ENCODE measurements at places on chromosomes 2 and 18. TPM values are rescaled to one million over a fixed set of nuclear protein-coding genes. Genes with fewer than 3 reads are reported as not detected.

The SCYGR3 gene
- total RNA-seq: not detected

The LCT gene
- 0.07 TPM for total RNA-seq

The GKN2 gene
- total RNA-seq: not detected

The TM4SF20 gene
- not detected for total RNA-seq

DNA sequence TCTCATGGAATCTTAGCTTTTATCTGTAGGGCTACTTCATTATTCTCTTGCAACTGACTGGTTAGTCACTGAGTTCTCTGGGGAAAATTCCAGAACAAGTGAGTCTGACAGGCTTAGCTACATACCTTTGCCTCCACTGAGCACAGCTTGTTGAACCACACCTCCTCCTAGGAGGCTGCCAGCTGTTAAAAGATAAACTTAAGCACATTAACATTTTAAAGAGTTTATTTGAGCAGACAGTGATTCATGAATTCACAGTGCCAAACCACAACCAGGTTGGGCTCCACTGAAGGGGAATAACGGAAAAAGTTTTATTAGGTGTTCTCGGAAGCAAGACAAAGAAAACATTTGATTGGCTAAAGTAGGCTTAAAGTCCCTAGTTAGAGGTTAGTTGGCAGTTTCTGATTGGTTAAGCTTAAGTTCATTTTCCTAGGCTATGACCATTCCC lies 12.5 kb upstream of the SLC38A11 start:
- DNase-seq: no peak

DNA sequence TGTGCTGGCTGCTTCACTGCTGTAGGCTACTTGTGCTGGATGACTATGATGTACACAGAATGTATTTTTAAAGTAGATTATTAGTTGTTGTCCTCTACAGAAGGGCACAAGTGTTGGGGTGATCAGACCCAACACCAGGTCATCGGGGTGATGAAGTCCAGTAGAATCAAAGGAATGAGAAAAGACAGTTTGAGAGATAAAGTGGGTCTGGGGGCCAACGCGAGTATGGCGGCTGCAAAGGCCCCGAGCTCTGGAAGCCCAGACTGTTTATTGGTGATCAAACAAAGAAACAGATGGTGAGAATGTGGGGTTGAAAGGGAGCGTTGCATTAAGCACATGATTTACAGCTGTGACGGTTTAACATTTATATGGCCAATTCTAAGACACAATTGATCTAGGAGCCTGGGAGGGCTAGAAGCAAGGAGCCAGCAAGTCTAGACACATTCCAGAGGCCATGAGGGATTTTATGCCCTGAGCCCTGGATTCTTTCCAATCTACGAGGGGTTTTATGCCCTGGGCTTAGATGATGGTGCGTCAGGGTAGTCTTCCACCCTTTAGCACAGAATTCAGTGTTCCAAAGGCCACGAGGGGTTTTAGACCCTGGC lies 153.5 kb downstream of the AGPS start:
- no peak for DNase-seq

DNA sequence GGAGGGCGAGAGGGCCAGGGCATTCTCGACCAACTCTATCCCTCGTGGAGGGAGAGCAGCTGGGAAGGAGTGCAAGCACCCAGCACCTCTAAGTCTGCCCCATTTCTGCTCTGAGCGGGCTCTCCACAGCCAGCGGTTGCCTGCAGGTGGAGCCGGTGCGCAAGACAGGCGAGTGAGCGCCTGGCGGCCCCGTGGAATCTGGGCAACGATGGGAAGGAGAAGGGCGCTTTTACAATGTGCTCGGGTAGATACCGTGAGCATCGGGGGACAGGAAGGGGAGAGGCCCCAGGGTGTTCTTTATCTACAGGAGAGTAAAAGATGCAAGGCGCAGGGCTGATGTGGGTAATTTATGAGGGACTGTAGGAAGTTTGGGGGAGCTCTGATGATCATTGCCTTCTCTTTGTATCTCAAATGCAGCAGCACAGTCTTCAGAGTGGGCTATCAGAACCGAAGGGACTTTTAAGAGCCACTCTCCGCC lies 867 bp upstream of the TTL start:
- DNase-seq: peak; percentile 74

- no peak for DNase-seq
Observed at GRCh38 chr2:95333888-95334338, 36.8 kb downstream of the KCNIP3 start.

DNA sequence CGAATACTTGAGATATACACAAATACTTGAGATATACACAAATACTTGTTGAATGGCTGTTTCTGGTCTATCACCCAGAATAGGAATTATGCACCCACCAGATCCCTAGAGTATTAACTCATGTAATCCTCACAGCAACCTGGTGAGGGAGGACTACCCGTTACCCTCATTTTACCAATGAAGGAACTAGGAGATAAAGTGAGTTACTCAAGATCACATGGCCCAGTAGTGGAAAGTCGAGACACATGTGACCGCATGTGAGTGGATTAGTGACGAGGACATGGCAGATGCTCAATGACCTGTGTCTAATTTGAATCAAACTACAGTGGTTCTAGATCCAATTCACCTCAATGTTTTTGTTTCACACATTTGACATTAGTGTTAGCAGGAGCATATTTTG lies 2.4 kb downstream of the MOGAT1 start:
- no peak for DNase-seq

DNA sequence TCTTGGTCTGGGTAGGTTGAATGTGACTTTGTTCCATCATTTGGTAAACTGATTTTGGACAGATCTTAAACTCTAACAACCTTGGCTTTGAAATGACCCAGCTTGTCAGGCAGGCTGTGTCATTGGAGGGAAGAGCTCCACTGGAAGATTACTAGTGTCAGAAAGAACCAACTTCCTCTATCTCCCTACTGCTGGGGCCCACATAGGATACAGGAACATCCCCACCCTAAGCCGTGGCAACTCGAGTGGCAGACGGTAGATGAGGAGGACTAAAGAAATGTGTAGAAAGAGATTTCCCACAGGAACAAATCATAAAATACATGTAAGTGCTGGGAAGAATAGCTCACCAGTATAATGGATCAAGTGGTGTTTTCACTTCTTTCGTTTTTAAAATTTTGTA lies 4.3 kb upstream of the G6PC2 start:
- no peak for DNase-seq

DNA sequence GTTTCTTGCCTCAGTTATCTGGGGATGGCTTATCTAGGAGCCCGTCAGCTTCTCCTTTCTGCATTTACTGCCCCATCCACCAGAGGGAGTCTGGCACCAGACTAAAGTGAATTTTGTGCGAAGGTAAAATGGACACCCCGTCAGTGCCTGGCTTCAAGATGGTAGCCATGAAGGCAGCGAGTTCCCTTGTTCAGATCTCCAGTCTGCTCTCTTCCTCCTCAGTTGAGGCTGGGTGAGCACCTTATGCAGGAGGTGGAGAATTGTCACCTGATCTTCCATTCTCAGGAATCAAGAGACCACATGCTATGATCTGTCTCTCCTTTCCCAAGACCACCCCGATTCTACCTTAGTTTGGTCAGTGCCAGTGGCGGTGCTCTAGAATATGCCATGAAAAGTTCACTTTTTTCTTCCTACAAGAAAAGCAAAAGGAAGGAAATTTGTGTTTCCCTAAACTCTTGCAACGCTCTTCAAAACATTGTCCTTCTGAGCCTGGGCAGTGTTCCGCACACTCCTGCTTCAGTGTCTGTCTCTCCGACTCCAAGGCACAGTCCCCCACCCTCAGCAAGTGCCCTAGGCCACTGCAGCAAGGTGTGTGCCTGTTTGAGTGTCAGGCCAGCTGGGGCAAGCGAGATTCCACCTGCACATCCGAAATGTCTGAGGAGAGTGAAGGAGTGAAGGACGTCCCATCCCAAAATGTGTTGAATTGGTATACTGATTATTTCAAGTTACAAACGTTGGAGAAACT lies 168.6 kb downstream of the SS18 start:
- DNase-seq: no peak

DNA sequence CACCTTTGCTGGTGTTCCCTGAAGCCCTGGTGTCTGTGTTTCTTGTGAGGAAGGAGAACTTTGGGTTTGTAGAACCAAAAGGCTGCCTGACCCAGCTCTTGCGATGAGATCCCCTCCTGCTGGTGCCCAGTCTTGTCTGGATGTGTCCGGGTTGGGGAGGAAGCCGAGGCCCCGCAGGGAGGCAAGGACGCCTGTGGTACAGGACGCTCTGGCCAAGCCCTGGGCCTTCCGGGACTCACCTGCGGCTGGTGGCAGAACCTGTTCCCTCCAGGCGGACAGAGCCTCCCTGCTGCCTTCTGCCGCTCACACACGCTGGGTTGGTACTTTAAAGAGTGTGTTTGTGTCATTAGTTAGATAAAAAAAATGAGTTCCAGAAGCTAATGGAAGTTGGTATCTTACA lies 616.2 kb downstream of the GALR1 start:
- no peak for DNase-seq

- DNase-seq: no peak
Observed at GRCh38 chr2:196489371-196489770, 150.1 kb upstream of the CCDC150 start.

GRCh38 chr2:201852878-201853415 lies 46.6 kb downstream of the CDK15 start:
- no peak for DNase-seq

Measured in T-helper 17 cell (primary cell).